ENCODE measurements at places on chromosomes 4 and X.
A peak's percentile ranks its signal among the peaks of the same experiment; 100 is the strongest.

GRCh38 chrX:109760209-109760921 is 27.3 kb upstream of the ACSL4 start:
- no peak for DNase-seq

DNA sequence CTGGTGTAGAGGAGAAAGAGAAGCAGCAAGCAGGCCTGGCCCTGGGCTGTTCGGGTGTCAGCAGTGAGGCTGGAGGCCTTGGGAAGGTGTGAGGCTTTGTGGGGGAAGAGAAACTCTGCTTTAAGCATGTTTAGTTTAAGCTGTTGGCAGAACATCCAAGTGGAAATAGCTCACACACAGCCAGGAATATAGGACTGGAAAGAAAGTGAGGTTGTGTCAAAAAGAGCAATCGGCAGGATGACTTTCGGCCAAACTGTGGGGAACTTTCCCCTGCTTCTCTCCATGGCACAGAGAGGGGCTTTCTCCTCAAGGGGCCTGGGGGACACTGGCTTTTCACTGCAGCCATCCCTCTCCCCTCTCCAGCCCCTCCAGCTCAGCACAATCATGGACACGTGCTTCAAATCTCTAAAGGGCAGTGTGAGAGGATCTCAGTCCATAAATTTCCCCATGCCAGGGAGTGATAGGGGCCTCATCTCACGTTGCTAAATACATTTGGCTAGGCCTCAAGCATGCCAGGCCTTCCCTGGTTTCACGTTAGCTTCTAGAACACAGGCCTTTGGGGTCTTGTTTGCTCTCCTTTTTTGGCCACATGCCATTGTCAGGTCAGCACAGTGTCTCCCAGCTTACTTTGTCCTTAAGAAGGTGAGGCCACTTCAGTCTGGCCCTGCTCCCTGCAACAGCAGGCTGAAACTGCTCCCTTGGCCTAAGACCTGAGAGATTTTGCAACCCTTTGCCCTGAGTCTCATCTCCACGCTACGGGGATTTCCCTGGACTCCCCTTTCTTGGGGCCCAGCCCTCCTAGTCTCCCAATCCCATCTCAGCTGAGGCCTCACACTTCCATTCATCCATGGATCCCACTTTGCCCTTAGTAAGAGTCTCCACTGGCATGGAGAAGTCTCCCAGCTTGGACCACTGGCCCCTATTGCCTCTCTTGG is 8.3 kb upstream of the CITED1 start:
- no peak for DNase-seq

DNA sequence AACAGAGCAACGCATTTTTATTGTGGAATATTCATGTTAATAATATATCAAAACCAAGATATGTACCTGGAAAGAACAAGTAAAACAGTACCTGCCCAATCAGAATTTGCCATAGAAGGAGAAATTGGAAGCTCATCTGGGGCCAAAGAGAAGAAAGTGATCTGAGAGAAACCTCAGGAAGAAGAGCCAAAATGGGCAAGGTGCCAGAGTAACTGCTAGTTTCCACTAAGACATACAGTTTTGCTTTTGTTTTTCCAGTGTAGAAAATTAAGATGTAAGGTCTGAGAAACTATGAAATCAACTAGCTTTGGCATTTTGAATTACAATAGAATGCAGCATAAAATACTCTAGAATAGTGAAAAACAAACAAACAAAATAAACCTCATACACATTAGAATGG is 2201.2 kb downstream of the ARAP2 start:
- no peak for DNase-seq

GRCh38 chrX:22534643-22535042 is 261.9 kb downstream of the CBLL2 start:
- no peak for DNase-seq

DNA sequence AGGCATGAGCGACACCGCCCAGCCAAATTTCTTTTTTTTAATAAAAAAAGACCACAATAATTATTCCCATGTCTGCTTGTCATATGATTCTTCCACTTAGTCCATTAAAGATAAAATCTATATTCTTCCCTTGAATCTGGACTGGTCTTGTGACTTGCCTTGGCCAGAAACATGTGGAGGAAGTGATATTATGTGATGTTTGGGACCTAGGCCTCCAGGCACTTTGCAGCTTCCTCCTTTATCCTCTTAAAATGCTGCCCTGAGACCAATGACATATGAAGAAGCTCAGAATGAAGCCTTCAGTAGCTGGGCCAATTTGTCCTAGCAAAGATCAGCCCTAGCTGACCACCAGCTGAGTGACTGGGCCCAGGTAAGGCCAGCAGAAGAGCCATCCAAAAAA is 250.0 kb downstream of the INPP4B start:
- DNase-seq = no peak

DNA sequence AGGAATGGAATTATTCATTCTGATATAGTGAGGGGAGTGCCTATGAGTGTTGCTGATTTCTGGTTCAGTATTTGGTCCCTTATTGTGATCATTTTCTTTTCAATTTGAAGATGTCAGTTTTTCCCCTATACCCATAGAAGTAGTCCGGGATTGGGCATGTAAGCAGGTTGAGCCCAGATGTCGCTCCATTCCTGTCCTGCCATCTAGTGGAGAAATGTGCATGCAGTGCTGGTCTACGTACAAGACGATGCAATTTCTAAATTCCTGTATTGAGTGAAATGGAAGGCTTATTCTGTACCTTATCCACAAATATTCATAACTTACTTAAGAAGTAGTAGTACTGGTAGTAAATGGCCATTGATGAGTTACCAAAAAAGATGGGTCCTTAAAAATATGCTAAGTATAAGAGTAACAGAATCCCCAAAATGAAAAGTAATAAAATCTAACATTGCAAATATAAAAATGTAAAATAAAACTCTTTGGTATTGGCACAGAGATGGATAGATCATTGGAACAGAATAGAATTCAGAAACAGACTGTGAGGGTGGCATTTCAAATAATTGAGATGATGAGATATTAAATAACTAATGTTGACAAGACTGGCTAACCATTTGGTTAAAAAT is 60.9 kb downstream of the UGT8 start:
- peak; percentile 21 for DNase-seq

DNA sequence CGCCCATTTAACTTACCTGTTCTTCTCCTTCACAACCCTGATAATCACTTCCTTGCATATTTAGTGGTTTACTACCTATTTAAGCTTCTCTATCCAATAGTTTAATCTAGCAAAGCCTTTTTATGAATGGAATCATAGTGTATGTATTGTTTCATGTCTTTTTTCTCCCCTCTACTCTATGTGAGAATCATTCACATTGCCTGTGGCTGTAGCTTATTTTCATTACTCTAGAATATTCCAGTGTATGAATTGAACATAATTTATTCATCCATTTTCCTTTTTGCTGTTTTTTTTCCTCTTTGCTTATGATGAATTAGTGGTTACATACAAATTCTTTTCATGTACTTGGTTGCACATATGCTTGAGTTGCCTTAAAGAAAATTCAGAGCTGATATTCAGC is 490 bp upstream of the ADH4 start:
- no peak for DNase-seq

GRCh38 chr4:10671366-10671765 is 13.2 kb downstream of the CLNK start:
- no peak for DNase-seq

GRCh38 chr4:38983291-38983690 is 48.9 kb downstream of the TMEM156 start:
- DNase-seq = no peak

- no peak for DNase-seq
These were observed 30.6 kb downstream of the ABHD18 start for GRCh38 chr4:127995776-127996175.

- no peak for DNase-seq
These were observed 163.3 kb upstream of the MAMLD1 start for GRCh38 chrX:150199803-150200202.

- no peak for DNase-seq
These were observed 258.7 kb upstream of the ACTRT1 start for GRCh38 chrX:128310912-128311311.

DNA sequence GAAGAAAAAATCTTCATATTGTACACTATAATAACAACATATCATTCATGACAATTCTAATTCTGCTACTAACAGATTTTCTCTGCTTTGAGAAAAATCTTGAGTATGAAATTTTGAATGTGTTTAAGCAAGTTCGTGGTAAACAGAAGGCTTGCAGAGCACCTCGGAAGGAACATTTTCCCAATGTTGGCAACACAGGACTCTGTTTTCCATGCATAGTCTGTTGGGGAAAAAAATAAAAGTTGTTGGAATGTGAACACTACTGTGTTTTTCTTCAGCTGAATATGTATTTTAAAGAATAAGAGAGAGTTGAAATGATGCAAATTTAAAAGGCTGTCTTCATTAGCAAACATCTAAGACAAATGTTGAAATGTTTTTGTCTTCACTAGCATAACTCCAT is 54.7 kb upstream of the ANXA10 start:
- DNase-seq = no peak

DNA sequence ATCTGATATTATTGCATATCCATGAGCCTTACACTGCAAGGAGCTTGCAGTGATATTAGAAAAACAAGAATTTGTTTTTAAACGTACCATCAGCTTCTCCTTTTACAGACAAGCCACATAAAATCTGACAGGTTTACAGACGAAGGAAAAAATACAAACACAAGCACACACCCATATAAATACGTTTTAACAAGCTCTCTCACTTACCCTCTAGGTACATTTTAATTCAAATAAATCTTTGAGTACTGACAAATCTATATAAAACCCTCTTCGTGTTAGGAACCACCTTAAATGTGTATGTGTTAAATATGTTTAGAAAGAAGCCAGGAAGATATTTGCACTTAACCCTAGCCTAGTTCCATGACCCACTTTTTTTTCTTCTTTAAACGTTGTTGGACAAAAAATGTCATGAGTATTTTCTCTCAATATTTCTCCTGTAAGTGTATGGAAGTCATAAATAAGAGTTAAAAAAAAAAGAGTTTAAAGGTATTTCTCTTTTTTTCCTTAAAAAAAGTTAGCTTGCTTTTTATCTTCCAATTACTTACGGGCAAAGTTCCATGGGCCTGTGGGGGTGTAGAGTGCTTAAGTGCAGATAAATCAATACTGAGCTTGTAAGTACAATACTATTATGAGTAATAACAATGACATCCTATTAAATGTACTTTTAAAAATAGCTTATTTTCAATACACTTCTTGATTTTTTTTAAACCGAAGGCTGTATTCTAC is 1.5 kb downstream of the ARAP2 start:
- no peak for DNase-seq

- DNase-seq = no peak
These were observed 94.3 kb upstream of the LDB2 start for GRCh38 chr4:16992566-16993225.

DNA sequence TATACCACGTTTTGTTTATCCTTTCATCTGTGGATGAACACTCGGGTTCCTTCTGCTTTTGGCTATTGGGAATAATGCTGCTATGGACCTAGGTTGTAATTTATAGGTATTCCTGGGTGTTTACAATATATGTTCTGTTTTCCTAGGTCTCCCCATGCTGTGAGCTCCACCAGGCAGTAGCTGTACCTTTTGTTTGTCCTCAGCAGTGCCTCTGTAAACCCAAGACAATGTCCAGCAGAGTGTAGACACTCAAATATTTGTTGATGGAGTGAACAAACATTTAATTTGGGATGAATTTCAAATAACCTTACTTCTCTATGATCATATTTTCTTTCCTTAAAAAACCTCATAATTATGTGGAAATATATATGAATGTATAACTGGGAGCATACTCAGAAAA is 259.5 kb upstream of the BOD1L1 start:
- DNase-seq = no peak

- no peak for DNase-seq
These were observed 387.0 kb upstream of the ACTRT1 start for GRCh38 chrX:128439159-128439558.

DNA sequence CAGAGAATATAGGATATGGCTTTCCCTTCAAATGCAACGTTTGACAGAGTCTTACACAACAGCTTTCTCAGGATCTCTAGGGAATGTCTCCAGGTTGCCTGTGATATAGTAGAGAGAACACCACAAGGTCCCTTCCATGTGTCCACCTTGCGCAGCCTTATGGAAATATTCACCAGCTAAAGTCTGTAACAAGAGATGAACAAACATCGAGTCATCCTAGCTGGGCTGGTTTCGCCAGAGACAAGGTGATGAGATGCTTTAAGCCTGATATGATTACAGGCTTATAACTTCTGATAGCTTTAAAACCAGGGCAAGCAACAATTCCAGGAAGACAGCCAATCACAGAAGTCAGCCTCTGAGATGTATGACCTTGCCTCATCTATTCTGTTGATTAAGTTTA is 83.8 kb downstream of the SEL1L3 start:
- DNase-seq = no peak

- DNase-seq = no peak
These were observed 3.8 kb downstream of the NAP1L5 start for GRCh38 chr4:88693792-88694191.

GRCh38 chrX:109889289-109890006 is 113.5 kb upstream of the TMEM164 start:
- DNase-seq = no peak

DNA sequence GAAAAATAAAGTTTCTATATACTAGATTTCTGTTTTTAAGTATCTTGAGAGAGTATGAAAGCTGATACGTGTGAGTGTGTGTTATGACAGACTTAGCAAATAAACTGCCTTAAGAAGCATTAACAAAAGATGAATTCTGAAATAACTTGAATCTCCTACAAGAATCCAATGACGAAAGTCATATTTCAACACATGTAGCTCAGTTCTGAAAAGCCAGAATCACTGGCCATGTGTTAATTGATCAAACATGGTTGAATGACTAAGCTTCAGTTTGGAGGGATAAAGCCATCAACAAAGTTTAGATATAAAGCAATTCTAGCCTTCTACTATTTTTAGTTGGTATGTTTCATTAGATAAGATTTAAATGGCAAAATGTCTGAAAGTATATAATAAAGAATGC is 88.5 kb upstream of the ETNPPL start:
- no peak for DNase-seq

- no peak for DNase-seq
These were observed 184.0 kb upstream of the FSTL5 start for GRCh38 chr4:162347842-162348213.

DNA sequence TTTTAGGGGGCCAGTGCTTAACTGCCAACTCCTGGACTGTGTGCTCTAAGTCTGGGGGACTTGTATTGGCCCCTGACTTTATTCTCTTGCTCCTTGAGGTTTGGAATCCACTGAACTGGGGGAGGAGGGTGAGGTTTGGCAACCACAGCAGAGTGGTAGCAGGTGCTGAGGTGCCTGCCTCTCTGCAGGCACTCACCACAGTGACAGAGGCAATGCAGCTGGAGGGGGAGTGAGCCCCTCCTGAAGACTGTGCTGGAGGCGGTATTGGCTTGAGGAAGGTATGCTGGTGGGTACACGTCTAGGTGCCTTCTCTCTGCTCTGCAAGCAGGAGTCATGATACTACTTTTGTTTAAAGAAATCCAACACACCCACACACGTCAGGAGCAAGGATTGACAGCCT is 24.6 kb downstream of the CFAP299 start:
- no peak for DNase-seq

GRCh38 chr4:8173492-8174242 is 15.1 kb upstream of the ABLIM2 start:
- no peak for DNase-seq

DNA sequence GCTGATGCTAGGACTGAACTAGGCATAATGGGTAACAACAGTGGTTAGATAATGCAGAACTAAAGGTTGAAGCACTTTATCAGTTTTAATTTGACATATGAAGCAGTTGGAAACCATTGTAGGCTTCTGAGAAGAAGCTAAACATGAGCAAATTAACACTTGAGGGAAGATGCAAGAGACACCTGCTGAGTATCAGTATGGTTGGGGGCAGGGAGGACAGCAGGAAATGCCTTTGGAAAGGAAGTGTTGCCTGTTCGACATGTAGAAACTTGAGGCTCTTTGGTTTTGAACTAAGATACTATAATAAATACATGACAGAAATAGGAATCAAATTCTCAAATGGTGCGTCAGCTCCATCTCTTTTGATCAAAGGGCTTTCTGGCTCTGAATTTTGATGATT is 115.6 kb downstream of the FHIP1A start:
- no peak for DNase-seq
